ENCODE measurements at places on chromosomes 1 and 21. TPM values are rescaled to one million over a fixed set of nuclear protein-coding genes. Genes with fewer than 3 reads are reported as not detected.
A peak's percentile ranks its signal among the peaks of the same experiment; 100 is the strongest.

GRCh38 chr21:45136927-45137611 is 62.7 kb downstream of the ADARB1 start:
- H3K36me3 ChIP-seq = no peaks in the 10 kb centered on the region
- peak; percentile 61 for DNase-seq
- H3K27me3 ChIP-seq = no peaks in the 10 kb centered on the region
- peaks cover 9% of the 10 kb centered on the region for H3K4me1 ChIP-seq

DNA sequence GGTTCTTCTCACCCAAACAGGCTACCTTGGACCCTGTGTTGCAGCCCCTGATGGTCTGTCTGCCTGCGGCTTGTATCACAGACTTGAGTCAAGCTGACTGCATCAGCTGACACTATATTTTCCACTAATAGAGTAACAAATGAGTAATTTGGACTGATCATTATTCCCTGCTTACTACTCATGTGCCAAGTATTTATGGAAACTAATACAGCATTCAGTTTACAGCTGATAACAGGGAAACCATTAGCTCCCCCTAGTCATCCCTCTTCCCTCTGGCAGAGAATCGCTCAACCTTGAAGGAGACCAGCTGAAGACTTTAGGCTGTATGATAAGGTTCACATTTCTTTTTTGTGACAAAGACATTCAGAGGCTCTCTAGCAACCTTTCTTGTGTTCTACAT is 116.6 kb upstream of the SYT6 start:
- peaks cover 2% of the 10 kb centered on the region for H3K36me3 ChIP-seq
- peaks cover 6% of the 10 kb centered on the region for H3K27me3 ChIP-seq
- H3K4me3 ChIP-seq = no peak overlapping the region
- H3K27ac ChIP-seq = no peak overlapping the region

DNA sequence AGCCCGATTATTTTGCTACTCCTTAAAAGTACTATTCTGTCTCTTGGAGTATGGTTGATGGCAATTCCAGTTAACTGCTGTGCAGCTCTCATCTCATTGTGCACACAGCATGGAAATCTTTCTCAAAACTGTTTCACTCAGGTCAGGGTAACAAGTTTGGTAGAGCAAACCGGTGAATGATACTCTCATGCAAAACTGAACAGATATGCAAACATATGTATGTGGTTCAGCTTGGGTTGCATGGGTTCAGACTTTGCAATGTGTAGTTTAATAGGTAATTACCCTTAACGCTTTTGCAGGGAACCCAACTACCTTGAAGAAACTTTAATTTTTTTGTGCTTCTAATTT is 2.2 kb downstream of the GADD45A start:
- H3K27me3 ChIP-seq = no peaks in the 10 kb centered on the region
- DNase-seq = no peak
- peak overlapping the region; percentile 86 for H3K27ac ChIP-seq
- H3K36me3 ChIP-seq = peaks cover 18% of the 10 kb centered on the region
- H3K4me3 ChIP-seq = peak overlapping the region; percentile 95
- H3K4me1 ChIP-seq = peaks cover 44% of the 10 kb centered on the region

DNA sequence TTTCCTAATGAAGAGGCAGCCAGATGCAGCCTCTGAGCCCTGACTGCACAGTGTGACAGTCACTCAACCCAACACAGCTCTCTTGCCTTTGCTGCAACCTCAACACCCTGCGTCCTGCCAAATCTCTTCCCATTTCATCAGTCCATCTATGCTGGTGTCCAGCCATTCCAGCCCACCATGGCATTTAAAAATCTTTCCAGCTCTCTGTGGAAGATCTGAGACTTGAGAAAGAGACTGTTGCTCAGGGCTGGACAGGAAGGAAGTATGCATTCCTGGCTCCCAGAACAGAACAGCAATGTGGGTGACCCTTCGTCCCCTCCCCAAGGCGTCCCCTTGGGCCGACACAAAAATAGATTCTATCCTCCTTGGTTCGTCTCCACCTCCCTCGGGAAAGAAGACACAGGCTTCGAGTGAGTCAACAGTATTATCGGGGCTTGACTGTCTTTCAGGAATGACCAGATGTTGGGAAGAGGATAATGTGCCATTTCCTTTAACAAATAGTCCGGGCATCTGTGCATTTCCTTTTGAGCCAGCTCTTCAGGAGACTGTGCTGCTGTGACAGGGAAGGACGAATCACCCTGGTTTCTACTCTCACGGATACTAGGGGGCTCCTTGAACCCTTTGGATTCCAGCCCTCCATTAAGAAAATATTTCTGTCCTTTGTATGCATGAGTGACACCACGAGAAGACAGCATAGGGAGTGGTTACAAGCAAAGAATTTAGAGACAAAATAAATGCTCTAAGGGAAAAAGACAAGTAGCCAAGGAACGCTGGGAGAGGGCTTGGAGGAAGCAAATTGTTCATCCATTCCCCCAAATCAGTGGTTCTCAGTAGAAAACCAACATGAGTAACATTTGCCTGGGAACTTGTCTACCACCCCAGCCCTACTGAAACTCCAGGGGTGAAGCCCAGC is 111.4 kb upstream of the CDC42BPA start:
- H3K4me3 ChIP-seq = no peak overlapping the region
- no peaks in the 10 kb centered on the region for H3K36me3 ChIP-seq

- no peak overlapping the region for H3K4me3 ChIP-seq
- no peaks in the 10 kb centered on the region for H3K27me3 ChIP-seq
- H3K27ac ChIP-seq = no peak overlapping the region
- peaks cover 3% of the 10 kb centered on the region for H3K36me3 ChIP-seq
Measured at GRCh38 chr1:100010804-100011203, 41.0 kb downstream of the SLC35A3 start.

DNA sequence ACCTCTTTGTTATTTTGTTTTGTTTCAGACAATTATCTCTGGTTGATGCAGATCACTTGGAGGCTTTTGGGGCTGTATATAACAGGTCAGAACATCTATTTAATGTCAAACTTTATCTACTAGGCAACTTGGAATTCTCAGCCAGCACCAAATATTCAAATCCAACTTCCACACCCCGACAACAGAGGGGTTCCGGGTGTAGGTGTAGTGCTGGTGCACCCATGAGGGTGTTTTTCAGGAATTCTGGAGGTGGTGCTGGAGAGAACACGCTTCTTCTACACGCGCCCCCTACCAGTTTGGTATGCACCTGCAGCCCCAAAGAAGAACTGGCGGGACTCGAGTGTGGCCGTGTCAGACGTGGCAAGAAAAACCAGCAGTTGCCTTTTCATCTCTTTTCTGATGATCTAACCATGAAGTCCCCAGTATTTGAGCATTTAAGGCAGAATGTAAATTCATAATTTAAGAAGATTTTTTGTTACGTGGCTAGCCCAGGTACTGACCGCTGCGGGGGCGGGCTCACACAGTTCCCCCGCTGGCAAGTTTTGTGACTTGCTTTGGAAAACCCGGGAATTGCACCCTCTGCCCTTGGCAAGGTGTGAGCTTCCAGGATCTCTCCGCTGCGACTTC is 462 bp upstream of the TLCD4 start:
- H3K4me1 ChIP-seq = peaks cover 11% of the 10 kb centered on the region
- no peaks in the 10 kb centered on the region for H3K36me3 ChIP-seq
- H3K4me3 ChIP-seq = peak overlapping the region; percentile 84
- peak overlapping the region; percentile 49 for H3K27ac ChIP-seq
- DNase-seq = peak; percentile 64

GRCh38 chr1:26702680-26703038 is 6.8 kb downstream of the ARID1A start:
- peaks cover 5% of the 10 kb centered on the region for H3K36me3 ChIP-seq
- no peaks in the 10 kb centered on the region for H3K27me3 ChIP-seq
- peak; percentile 31 for DNase-seq
- no peaks in the 10 kb centered on the region for H3K4me1 ChIP-seq
- no peak overlapping the region for H3K27ac ChIP-seq
- H3K4me3 ChIP-seq = no peak overlapping the region

DNA sequence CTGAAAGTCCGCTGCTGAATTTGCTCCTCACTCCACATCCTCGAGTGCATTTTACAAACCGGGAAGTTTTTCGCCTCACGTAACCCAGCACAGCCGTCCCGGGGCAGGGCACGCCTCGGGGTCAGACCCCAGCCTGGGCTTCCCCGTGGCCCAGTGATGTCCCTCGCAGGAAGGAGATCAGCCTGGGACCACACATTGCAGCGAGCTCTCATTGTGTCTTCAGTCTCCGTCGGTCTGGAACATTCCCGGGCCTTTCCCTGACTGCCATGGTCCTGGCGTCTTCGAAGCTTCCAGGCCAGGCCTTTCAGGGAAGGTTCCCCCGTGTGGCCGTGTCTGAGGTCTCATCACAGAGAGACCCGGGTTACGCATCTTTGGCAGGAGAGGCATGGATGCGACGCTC is 43.5 kb downstream of the MORN1 start:
- H3K27me3 ChIP-seq = no peaks in the 10 kb centered on the region
- no peaks in the 10 kb centered on the region for H3K36me3 ChIP-seq
- no peak overlapping the region for H3K27ac ChIP-seq
- H3K4me3 ChIP-seq = no peak overlapping the region
- no peak for DNase-seq

GRCh38 chr21:20698585-20698984 is 299.6 kb upstream of the NCAM2 start:
- no peak overlapping the region for H3K27ac ChIP-seq
- no peak for DNase-seq
- H3K4me1 ChIP-seq = no peaks in the 10 kb centered on the region
- H3K36me3 ChIP-seq = peaks cover 2% of the 10 kb centered on the region
- H3K4me3 ChIP-seq = no peak overlapping the region
- no peaks in the 10 kb centered on the region for H3K27me3 ChIP-seq

- no peak overlapping the region for H3K27ac ChIP-seq
- peaks cover 1% of the 10 kb centered on the region for H3K36me3 ChIP-seq
- peaks cover 34% of the 10 kb centered on the region for H3K4me1 ChIP-seq
- H3K4me3 ChIP-seq = no peak overlapping the region
Measured at GRCh38 chr1:15700508-15700907, 16.4 kb downstream of the PLEKHM2 start.

The CAPN9 gene
- total RNA-seq = not detected

The CDC42BPA gene
- 6.2 TPM for total RNA-seq

All from activated T-cell treated with anti-CD3 and anti-CD28 coated beads, Interleukin-2, amount 50 U/mL, for 72 hours (primary cell).